T-cell (primary cell): ENCODE measurements at places on chromosomes 1 and 21.

DNA sequence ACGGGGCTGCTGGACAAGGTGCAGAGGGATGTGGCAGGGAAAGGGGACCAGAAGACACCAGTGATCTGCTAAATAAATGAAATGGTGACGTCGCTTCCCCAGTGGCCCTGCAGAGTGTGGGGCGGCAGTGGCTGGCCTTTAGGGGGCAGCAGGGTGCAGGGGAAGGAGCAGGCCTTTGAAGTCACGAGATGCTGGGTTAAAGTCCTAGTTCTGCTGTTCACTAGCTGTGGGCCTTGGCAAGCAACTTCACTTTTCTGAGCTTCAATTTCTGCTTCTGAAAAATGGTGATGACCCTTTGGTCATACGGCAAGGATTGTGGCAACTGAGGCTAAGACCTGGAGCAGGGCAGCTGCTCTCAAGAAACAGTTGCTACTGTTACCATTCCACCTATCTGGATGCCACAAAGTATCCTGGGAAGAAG is 9.2 kb upstream of the GALE start:
- peak; percentile 75 for DNase-seq

- DNase-seq = no peak
Measured at GRCh38 chr1:229022595-229023333, 248.1 kb upstream of the RAB4A start.

- DNase-seq = no peak
Measured at GRCh38 chr1:87170931-87171598, 157.6 kb upstream of the LMO4 start.

GRCh38 chr1:47565092-47565491 is 127.2 kb downstream of the FOXD2 start:
- DNase-seq = no peak

DNA sequence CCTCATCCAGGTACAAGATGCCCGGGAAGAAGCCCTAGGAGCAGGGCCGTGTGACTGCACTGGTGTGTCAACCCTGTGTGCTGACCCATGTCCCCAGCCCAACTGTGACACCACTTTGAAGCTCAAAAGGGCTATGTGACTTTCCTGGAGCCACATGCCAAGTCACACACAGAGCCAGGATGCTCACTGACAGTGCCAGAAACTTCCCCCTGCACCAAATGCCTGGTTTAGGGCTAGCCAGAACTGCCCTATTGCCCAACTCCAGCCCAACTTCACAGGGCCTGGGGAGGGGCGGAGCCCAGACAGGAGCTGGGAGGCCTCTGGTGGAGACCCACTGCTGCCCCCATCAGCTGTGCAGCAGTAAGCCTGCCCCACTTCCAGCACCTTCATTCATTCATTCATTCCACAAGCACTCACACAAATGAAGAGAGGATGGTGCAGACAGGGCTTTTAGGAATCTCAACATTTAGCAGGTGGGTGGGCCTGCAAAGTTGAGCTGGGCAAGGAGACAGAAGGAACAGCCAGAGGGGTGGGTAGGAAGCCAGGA is 36.7 kb downstream of the KCNQ4 start:
- no peak for DNase-seq

- DNase-seq = no peak
Measured at GRCh38 chr1:158458263-158458662, 3.4 kb upstream of the OR10K1 start.

DNA sequence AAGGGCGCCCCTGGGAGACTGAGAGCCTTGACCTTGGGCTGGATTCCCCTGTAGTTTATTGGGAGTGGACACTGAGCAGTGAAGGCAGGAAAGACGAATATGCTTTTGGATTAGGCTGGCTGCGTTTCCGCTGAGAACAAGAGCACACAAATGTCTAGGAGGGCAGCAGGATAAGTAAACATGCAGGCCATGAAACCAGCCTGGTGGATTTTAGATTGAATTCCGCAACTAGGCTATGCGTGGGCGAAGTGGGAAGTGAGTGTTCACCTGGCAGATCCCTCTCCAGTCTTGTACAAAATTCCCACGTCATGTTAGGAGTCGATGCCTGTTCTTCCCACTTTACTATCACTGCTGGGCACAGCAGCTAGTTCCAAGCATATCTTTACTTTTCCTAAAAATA is 21.4 kb upstream of the KCNJ6 start:
- no peak for DNase-seq

GRCh38 chr1:69404486-69404885 is 163.2 kb upstream of the LRRC7 start:
- no peak for DNase-seq

- DNase-seq = no peak
Measured at GRCh38 chr1:55781944-55782482, 566.8 kb upstream of the USP24 start.

DNA sequence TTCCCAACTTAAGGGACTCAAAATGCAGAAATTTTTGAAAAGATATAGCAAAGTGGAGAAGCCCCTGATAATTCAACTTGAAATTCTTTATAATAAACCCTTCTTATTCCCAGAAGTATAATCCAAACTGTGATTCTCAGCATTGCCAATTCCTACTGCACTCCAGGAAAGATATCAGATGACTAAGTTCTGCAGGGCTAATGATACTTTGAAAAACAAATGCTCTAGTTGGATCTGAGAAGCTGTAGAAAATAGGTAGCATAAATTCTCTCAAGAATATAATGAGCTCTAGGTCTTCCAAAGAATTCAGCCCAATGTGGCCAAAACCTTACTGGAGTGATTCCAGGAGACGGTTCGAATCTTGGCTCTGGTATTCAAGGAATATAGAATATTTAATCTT is 294.0 kb upstream of the PTBP2 start:
- no peak for DNase-seq

DNA sequence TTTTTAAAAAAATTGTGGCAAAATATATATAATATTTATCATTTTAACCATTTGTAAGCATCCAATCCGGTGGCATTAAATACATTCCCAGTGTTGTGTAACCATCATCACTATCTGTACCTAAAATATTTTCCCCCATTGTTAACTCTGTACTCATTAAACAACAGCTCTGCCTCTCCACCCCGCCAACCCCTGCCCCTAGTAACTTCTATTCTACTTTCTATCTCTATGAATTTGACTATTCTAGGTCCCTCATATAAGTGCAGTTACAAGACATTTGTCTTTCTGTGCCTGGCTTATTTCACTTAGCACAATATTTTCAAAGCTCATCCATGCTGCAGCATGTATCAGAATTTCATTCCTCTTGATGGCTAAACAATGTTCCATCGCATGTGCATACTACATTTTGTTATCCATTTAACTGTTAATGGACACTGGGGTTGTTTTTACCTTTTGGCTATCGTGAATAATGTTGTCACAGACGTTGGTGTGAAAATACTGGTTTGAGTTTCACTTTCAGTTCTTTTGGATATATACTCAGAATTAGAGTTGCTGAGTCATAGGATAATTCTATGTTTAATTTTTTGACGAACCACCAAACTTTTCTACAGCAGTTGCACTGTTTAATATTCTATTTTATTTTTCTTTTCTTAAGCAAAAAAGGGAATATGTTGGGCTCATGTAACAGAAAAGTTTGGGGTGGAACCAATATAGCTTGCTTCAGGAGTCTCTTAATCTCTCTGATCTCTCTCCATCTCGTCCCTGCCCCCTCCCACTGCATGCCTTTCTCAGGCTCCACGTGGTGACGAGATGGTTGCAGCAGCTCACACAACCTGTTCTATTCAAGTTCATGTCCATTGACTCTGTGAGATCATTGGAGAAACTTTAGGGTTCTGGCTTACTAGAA is 25.2 kb upstream of the RCAN1 start:
- no peak for DNase-seq

DNA sequence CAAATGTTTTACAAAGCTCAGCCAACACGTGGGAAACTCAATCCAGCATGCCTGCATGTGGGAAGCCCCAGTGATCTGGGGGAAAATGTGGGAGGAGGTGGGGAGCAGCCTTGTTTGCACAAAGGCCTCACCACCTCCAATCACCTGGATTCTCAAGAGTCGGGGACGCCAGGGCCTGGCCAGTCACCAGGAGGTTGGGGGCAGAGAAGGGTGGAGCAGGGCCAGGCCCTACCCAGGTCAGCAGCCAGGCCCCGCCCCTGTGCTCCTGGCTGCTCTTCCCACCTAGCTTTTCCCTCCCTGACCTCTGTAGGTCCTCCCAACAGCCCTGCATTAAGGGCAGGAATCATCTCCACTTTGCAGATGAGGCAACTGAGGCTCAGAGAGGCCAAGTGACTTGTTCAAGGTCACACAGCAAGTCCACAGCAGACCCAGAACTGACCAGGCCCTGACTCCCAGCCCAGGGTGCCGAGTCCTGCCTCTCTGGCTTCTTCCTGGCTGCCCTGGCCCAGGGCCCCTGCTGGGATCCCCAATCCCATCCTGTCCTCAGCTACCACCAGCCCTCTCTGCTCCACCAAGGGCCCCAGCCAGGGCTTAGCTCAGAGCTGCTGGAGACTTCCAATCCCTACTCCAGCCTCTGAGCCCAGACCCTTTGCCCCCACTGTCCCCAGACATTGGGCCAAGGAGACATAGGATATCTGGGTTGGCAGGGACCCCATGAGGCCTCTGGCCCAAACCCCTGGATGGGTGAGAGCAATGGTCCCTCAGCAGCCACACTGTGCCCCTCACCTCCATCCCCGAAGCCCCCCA is 508.6 kb downstream of the PTPRU start:
- no peak for DNase-seq

DNA sequence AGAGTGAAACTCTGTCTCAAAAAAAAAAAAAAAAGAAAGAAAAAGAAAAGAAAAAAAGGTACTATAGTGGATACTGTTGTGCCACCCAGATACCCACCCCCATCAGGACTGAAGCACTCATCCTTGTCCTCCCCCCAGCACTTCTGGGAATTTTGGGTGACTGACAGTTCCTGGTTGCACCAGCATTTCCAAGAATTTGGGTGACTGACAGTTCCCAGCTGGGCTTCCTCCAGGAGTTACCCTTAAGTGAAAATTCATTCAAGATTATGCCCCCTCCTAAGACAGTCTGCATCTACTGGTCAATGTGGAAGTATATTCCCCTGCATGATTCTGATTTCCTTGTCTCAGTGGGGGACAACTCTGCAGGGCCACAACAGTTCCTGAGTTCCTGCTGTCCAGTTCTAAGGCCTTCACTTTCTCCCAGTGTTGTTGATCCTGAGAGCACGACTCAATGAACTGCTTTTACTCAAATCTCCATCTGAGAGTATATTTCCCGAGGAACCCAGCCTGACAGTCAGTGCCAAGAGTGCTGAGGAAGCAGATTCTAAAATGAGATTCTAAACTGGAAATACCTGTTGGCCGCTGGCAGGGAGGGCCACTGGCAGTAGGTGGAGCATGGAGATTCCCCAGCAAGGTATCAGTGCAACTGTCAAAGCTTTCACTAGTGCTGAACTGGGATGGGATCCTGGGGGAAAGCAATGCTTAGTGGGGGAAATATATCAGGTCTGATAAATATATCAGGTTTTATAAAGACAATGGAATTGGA is 18.5 kb downstream of the RIIAD1 start:
- DNase-seq = no peak

GRCh38 chr1:192907545-192908243 is 98.9 kb downstream of the RGS2 start:
- DNase-seq = no peak

DNA sequence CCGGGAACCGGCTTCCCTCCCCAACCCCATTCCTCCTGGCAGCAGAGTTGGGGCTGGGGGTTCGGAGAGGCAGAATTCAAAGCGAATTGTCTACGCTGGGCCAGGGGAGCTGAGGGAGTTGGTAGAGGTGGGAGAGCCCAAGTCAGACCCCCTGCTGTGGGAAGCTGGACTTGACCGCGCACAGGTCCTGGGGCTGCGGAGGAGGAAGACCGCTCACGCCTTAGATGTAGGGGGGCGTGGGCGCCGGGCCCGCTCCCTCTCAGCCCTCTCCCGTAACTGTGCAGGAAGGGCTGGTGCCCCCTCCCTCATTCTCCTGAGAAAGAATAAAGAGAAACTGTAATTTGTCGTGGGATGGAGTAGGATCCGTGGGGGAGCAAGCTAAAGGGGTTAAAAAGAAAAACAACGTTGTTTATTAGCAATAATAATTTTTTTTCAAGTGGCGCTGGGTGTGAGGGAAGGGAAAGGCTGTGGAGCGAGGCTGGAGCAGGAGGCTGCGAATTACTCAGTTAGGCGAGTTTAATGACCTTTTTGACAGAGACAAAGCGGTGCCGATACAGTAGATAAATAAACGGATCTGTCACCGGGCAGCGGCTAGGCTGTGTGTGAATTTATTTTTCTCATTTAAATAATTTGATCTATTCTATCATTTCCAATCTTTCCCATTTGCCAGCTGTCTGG is 838 bp upstream of the GRIK3 start:
- DNase-seq = no peak

DNA sequence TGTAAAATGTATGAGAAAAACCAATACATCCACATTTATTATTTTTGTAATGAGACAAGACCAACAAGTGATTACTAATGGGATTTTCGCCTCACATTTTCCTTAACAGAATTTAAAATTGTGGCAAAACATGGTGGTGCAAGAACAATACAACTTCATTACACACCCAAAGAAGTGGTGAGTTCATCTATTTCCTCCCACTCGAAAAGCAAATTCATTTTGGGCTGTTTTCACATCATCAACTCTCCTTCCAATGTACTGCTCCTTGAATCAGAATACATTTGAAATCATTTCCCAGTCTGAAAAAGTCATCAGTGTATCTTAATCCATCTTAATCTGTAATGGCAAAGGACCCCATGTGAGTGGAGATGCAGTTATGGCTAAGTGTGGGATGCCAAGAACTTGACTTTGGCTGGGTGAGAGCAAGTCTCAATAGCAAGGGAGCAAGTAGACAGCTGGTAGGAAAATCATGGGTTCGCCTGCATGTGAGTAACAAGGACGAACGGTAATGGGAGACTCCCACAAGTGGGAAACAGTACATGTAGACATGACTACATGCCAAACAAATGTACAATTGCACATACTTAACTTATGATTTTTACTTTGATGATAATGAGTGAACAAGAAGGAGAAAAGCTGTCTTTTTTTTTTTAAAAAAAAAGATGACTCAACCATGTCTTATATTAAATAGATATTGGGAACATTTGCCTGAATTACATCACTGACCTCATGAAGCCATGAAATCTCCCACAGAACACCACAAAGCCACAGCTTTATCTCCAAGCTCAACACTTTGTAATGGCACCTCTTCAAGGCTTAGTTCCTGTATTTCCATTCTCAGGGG is 46.0 kb downstream of the RUNX1 start:
- no peak for DNase-seq

GRCh38 chr1:21292984-21293536 is 2.8 kb upstream of the ECE1 start:
- peak; percentile 24 for DNase-seq

- DNase-seq = no peak
Measured at GRCh38 chr1:246815693-246816270, 91.6 kb downstream of the SCCPDH start.

DNA sequence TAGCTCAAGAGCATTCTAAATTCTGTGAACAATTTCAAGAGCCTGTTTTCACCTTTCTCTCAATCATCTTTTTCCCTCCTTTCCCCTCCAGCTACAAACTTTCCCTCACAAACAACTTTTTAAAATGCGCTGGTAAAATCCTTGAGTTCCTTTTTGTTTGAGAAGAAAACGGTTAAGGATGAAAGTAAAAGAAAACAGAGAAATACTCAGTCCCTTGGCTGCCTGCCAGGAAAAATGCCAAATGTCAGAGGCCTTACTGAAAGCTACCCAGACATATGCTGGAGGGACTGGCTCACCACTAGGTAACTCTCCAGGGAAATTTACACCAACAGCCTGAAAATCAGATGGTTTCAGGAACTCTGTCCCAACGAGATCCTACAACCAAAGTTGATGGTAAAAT is 11.0 kb upstream of the SERBP1 start:
- no peak for DNase-seq
